Thoracic aorta (tissue), 2 donors: ENCODE measurements at places on chromosomes 5 and 9.

- no peak for DNase-seq
These were observed 50.6 kb downstream of the PCSK5 start for GRCh38 chr9:75941066-75941465.

GRCh38 chr5:132405646-132406045 is 36.1 kb downstream of the SLC22A5 start:
- DNase-seq: no peak

DNA sequence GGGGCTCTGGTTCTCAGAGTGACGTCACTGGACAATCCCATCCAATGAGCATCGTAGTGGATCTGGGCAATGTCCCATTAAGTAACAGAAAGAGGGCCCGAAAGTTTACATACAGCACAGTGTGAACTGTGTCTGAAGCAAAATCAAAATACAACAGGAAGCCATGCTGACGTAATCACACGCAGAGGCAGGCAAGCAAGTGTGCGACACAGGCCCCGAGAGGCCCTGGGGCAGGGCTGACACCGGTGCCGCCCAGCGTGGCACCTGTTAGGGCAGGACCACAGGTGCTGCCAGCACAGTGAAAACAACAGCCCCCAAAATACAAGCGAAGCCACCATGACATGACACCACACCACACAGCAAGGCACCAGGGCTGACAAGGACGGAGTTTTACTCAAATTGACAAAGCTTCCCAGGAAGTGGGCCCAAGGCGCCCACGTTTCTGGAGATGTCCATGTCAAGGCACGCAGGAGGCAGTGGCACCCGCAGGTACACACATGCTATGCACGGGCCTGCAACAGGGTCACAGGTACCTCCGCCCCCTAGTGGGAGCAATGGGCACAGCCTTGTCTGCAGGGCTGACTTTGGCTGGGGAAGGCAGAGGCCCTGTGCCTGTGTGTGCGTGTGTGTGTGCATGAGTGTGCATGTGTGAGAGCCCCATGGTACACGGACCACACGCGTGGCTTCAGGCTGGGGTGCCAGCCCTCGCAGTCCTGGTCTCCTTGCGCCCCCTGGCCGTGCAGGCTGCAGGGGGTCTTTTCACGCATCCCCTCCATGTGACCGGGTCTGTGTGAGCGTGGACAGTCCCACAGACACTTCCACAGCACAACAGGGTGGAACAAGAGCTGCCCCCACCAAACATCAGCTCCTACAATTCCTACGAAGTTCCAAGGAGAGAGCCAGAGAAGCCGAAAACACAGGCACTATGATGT is 19.6 kb downstream of the QSOX2 start:
- no peak for DNase-seq

GRCh38 chr5:58261605-58262004 is 198.3 kb downstream of the PLK2 start:
- DNase-seq: no peak

- DNase-seq: no peak
These were observed 4.1 kb downstream of the KIF12 start for GRCh38 chr9:114094971-114095370.

DNA sequence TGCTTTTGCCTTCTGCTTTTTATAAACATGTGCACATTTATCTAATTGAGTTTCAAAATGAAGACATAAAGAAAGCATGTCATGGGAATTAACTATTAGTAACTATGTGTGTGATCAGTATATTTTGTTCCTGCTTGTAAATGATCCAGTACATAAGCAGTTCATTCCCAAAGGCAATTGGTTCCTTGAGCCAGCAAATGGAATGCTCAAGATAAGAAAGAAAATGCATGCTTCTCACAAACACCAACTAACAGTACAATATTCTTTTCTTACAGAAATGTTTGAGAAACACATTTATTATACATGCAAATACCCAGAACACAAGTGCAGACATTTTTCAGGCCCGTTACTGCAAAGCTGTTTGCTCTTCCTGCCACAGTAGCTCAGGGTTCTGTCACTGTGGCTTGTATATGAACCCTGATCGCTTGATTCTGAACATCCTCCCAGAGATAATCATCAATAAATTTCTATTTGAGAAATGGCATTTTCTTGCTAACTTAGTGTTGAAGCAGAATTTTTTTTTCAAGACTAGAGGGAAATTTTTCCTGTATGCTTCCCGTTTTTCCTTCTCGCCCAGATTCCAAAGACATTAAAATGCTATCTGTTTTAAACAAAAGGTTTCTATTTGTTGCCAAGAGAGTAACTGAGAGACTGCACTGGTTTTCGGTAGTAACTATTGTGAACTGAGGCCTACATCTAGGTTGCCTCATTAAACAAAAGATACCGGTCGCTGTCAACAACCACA is 1.9 kb downstream of the GNAQ start:
- DNase-seq: no peak

- no peak for DNase-seq
These were observed 739.3 kb upstream of the ZNF608 start for GRCh38 chr5:125485771-125486170.

- DNase-seq: peak; percentile 28
These were observed 36.7 kb downstream of the NDFIP1 start for GRCh38 chr5:142145106-142145900.

DNA sequence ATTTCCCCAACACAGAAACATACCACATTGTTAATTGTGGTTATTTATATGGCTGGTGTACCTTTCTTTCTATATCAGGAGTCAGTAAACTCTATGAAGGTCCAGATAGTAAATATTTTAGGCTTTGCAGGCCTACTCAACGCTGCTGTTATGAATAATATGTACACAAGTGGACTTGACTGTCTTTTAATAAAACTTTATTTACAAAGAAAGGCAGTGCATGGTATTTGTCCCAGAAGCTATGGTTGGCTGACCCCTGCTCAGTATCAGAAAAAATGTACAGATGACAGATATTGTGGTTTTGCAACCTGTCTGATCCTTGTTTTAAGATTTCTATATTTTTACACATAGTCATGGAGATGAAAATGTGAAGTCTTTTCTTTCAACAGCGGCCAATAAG is 5.7 kb downstream of the MTRR start:
- no peak for DNase-seq

GRCh38 chr5:123810746-123811340 is 298.9 kb downstream of the CSNK1G3 start:
- no peak for DNase-seq

DNA sequence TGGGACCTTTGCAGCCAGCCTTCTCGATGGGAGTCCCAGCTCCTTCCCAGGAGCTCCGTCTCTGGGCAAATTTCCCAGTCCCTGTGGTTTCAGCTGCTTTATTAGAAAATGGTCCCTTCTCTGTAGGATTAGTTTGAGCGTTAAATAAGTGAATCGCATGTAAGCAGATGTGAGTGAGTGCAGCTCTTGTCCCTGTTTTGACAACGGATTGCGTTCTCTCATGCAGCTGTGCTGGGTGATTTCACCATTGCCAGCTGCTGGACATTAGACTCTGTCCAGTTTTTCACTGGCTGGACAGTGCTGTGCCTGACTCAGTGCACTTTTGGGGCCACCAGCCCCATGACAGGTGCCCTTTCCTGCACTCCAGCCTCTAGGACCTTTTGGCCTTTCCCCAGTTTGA is 11.6 kb upstream of the CEL start:
- DNase-seq: no peak

DNA sequence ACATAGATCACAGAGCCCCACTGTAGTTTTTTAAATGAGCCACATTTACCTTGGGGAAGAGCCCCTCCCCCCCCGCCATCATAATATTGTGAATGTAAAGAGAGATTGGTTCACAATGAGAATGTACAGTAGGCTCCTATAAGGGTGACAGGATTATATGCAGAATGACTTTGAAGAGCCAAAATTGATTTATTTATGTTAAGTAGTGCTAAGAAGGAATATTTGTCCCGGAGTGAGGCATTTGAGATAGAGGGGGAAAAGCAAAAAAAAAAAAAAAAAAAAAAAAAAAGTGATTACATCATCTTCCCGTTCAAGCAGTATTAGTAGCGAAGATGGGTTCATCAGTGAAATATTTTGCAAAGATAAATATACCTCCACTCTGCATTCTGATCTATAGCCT is 73.9 kb downstream of the PIK3R1 start:
- DNase-seq: no peak

- no peak for DNase-seq
These were observed 9.5 kb upstream of the PPP3R2 start for GRCh38 chr9:101604296-101604695.

DNA sequence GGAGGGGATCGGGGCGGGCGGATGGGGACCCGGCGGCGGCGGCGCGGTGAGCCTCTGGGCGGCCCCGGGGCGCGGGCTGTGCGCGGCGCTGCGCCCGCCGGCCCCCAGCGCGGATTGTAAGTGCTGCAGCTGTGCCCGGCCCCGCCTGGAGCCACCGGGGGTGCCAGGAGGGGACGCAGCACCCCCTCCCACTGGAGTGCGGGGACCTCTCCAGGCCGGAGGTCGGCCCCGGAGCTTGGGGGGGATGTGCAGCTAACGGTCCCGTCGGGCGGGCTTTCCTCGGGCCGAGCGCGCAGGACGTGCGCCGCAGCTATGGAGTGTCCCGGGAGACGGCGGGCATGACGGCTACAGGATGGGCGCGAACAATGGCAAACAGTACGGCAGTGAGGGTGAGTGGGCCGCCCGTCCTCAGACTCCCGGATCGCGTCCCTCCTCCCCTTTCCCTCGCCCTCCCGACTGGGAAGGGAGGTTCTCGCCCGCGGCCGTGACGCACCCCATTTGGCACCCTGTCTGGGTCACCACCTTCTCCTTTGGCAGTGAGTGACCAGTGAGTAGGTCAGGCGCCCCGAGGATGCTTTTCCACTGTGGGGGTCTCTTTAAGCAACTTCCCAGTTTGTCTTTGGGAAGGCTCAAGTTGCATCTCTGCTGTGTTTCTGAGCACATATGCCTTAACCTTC is 483 bp downstream of the FBXL7 start:
- peak; percentile 38 for DNase-seq

GRCh38 chr5:147223948-147224791 is 10.7 kb upstream of the STK32A start:
- no peak for DNase-seq

- DNase-seq: no peak
These were observed 64.0 kb downstream of the SFXN1 start for GRCh38 chr5:175542232-175542965.

GRCh38 chr5:84016085-84016484 is 295.4 kb upstream of the HAPLN1 start:
- DNase-seq: no peak

- DNase-seq: no peak
These were observed 135.6 kb downstream of the DAB2IP start for GRCh38 chr9:121786998-121787422.

- DNase-seq: no peak
These were observed 42.4 kb downstream of the PAX5 start for GRCh38 chr9:36991516-36992134.

GRCh38 chr5:120464627-120465435 is 731 bp downstream of the PRR16 start:
- DNase-seq: no peak

DNA sequence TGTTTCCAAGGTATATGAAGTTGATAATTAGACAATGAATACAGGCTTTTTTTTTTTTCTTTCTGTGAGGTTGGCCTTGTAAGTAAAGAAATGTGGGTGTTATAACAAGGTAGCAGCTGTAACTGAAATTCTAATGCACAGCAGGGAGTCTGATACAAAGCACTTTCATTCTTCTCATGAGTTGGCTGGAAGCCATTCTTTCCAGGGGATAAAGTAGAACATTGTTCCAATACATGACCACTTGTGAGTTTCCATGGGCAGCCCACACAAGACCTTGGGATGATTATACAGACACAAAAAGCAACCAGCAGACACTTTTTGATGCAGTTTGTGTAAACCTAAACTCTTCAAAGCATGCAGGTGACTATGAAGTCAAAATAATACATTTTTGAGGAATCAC is 1785.9 kb upstream of the WWC1 start:
- DNase-seq: no peak

- no peak for DNase-seq
These were observed 34.3 kb downstream of the CENPP start for GRCh38 chr9:92360083-92360482.

- no peak for DNase-seq
These were observed 475.7 kb upstream of the TNC start for GRCh38 chr9:115593587-115594091.

DNA sequence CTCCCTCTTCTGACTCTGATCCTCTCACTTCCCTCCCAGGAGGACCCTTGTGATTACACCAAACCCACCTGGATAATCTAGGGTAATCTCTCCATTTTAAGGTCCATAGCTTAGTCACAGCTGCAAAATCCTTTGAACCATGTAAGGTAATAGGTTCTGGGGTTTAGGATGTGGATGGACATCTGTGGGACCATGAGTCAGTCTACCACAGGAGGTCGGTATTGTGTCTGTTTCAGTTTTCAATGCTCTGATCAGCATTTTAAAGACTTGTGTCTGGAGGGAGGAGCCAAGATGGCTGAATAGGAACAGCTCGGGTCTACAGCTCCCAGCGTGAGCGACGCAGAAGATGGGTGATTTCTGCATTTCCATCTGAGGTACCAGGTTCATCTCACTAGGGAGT is 112.6 kb downstream of the CAVIN4 start:
- DNase-seq: no peak

GRCh38 chr5:78387468-78388153 is 27.2 kb downstream of the SCAMP1 start:
- DNase-seq: no peak

GRCh38 chr9:90799271-90799852 is 2.3 kb upstream of the SYK start:
- no peak for DNase-seq

DNA sequence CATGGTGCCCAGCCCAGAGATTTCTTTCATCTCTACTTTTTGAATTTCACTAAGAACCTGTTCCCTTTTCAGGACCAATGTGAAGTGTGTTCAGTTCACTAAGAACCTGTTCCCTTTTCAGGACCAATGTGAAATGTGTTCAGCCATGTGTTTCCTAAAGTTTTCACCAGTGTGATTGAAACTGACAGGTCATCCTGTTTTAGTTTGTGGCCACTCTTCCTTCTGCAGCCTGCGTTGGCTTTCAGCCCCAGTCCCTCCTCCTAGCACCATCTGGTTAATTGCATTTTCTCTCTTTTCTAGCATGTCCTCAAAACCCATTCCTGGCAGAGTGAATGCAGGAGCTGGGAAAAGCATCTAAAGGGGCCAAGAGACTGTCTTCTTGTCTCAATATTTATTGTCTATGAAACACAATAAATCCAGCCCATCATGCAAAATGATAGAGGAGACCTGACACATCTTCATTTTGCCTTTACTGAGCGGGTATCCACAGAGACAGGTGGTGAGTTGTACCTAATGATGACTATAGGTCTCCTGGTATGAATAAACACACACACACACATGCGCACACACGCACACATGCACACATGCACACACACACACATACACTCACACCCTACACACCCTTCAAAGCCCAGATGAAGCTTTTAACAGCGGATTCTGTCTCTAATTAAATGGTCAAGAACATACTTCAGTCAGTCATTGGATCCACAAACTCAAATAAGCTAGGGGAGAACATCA is 6.1 kb upstream of the PANK3 start:
- no peak for DNase-seq

GRCh38 chr9:18023332-18023731 is 444.5 kb downstream of the SH3GL2 start:
- no peak for DNase-seq

- DNase-seq: no peak
These were observed 723.3 kb downstream of the CETN3 start for GRCh38 chr5:89686081-89686765.
